ENCODE measurements at places on chromosomes 5 and 9.

DNA sequence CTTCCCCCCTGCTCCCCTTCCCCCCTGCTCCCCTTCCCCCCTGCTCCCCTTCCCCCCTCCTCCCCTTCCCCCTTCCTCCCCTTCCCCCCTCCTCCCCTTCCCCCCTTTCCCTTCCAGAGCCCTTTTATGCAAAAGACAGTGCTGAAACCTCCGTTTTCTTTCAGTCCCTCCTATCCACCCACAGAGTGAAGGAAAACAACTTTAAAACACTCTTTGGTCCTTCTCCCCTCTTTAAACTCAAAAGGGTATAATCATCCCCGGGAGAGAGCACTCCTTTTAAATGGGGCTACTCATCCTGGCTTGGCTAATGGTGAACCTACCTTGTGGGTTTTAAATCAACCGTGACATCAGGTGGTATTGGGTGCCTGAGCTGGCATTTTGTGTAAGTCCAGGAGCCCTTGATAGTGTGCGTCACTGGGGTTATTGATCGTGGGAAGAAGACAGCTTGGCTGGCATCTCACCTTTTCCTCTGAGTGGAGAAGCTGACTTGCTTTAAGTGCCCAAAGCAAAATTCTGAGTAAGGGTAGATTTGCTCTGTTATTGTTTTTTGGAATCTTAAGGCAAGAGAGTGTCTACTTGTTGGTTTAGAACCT, 2.7 kb downstream of the LARP1 start:
- no peak for DNase-seq

GRCh38 chr9:94921092-94921471, 194.6 kb downstream of the AOPEP start:
- DNase-seq, result no peak

- DNase-seq, result no peak
Measured at GRCh38 chr5:167294882-167295680, 996.4 kb upstream of the WWC1 start.

- DNase-seq, result no peak
Measured at GRCh38 chr5:45335978-45336377, 360.2 kb downstream of the HCN1 start.

DNA sequence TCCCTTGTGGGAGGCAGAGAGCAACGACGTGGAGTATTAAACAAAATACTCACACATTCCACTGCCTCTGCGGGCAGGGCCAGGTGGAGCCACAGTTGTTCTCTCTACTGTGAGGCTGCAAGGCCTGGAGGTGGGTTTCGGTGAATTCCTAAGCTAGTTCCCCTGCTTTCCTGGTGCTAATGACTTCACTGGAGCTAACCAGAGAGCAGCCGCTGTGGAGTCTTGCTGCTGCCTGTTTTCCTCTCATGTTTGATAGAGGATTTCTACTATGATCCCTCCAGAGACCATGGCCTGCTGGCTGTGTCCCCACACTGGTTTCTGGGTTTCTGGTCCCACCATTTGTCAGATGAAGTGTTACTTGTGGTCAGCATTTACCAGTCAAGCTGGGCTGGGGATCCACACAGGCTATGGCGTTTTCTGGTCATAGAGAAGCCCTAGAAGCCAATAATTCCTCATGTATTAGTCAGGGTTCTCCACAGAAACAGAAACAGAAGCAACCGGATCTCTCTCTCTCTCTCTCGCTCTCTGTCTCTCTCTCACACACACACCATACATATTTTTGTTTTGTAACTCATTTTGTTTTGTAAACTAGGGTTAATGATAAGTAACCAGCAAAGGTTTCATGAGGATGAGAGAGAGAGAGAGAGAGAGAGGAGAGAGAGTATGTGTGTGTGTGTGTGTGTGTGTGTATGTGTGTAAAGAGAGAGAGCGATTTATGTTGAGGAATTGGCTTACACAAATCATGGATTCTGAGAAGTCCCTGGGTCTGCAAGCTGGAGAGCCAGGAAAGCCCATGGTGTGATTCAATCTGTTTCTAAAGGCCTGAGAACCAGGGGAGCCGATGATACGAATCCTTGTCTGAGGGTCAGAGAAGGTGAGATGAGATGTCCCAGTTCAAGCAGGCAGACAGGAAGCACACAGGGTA, 403.0 kb downstream of the GADD45G start:
- DNase-seq, result no peak

All from NCI-H774 (cell line).